ENCODE measurements at places on chromosomes 7 and 10.

GRCh38 chr7:50865450-50865849 is 82.8 kb upstream of the GRB10 start:
- no peak for DNase-seq

- DNase-seq = no peak
Measured at GRCh38 chr10:93337309-93337721, 144.8 kb downstream of the MYOF start.

DNA sequence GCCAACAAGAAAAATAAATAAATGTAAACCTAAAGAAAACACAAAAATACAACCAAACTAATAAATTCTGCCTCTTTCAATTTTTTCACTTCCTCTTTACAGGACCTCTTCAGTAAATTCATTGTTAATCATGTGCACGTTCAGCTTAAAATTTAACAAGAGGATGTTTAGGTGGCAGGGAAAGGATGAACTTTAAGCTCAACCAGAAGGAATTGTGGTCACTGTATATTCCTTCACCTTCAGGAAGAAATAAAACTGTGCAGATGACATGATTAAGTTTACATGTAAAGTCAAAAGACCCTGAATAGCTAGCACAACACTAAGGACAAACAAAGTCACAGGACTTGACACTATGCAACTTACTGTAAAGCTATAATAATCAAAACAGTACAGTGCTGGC is 33.0 kb downstream of the KIF5B start:
- DNase-seq = no peak

- no peak for DNase-seq
Measured at GRCh38 chr10:34046506-34047034, 712.1 kb upstream of the NRP1 start.

- DNase-seq = no peak
Measured at GRCh38 chr7:522951-523314, 3.3 kb upstream of the PDGFA start.

DNA sequence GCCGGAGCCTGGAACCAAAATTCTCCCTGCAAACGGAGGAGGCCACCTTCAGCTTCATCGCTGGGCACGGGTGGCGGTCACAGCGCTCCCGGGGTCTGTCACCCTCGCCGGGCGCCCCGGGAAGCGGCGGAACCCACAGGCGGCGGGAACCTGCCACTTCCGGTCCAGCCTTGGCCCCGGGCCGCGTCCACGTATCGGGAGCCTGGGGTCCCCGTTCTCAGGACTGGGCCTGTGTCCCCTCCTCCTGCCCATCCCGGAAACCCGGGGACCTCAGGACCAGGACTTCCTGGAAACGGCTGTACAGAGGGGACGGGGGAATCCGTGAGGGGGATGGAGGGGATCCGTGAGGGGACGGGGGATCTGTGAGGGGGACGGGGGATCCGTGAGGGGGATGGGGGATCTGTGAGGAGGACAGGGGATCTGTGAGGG is 25.4 kb downstream of the PDGFA start:
- DNase-seq = no peak

DNA sequence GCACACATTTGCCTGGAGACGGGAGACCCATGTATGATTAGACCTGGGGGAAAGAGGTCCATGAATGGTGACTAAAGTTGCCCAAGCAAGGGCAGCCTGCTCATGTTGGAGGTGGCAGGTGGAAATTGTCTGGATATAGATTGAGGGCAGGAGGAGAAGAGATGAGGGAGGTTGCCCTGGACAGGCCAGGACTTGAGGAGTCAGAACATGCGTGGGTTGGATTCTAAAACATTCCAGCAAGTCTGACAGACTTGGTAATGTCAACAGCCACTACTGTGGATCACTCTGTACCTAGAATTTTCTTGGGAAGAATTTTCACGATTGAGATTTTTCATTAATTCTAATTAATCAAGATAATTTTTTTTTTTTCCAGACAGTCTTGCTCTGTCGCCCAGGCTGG is 19.1 kb upstream of the SVOPL start:
- no peak for DNase-seq

- no peak for DNase-seq
Measured at GRCh38 chr10:49746626-49747302, 15.4 kb downstream of the OGDHL start.

GRCh38 chr10:30422151-30422695 is 11.8 kb upstream of the MAP3K8 start:
- DNase-seq = no peak

- peak; percentile 14 for DNase-seq
Measured at GRCh38 chr7:148987751-148988512, 40.4 kb downstream of the PDIA4 start.

- DNase-seq = no peak
Measured at GRCh38 chr7:78020874-78021249, 222.3 kb downstream of the PHTF2 start.

DNA sequence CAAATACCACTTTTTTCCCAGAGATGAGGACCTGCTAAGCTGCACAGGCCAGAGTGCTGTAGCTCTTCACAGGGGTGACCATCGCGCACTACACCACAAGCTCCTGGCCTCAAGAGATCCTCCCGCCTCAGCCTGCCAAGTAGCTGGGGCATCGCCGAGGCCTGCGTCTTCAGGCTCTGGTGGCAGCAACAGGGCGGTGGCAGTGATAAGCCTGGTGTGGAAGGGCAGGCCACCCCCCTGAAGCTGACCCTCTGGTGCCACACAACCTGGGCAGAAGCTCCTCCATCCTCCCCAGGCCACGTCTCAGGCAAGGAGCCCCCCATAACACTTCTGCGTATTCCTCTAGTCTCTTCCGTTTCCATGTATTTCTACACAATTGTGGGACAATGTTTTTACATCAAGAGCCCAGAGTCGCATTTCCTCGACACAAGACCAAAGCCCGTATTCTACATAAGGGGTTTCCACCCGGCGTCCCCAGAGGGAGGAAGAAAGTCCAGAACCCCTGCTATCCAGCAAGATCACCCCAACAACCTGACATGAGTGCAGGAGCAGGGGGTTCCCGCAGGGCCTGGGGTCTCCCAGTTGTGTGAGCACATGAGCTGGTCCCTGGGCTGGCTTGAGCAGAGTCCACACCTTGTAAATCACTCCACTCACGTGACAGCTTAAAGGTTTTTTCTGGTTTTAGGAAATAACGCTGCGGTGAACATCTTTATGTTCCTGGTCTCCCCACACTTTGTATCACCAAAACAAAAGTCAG is 37.6 kb upstream of the NCAPG2 start:
- DNase-seq = no peak

- no peak for DNase-seq
Measured at GRCh38 chr10:115073796-115074195, 19.4 kb upstream of the ATRNL1 start.

GRCh38 chr7:151091003-151091402 is 4.7 kb downstream of the AGAP3 start:
- no peak for DNase-seq

- DNase-seq = peak; percentile 86
Measured at GRCh38 chr7:71733107-71733870, 601.3 kb downstream of the GALNT17 start.

DNA sequence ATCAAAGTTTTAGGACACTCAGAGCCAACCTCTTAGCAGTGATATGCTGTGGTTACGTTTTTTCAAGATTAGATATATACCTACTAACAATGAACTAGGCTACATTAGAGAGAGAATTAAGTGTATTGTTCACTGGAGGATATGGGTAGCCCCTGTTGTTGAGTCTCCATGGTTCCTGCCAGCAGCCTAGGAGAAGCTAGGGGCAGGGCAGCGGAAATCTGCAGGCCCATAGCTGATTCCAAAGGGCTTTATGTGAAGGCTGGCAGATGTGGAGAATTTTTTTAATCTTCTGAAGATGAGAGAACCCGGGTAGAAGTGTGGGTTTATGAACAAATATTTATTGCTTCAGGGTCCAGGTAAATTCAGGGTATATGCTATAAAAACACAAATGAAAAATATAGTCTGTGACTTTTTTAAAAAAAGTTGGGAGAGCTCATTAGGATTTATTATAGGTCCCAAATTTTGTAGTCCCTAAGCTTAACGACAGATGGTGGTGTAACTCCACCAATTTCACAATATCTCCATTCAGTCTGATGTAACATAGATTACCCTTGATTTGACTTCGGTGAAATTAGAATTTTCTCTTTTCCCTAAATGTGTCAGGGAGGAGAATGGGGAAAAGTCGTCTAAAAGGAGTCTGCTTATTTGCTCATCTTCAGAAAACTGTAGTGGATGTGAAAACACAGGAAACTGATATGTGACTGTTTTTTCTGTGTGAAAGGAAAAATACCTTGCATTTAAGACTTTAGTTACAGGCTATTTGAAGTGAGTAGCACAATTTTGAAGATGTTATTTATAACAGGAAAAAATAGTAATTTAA is 163.0 kb upstream of the PPP1R3A start:
- DNase-seq = no peak

DNA sequence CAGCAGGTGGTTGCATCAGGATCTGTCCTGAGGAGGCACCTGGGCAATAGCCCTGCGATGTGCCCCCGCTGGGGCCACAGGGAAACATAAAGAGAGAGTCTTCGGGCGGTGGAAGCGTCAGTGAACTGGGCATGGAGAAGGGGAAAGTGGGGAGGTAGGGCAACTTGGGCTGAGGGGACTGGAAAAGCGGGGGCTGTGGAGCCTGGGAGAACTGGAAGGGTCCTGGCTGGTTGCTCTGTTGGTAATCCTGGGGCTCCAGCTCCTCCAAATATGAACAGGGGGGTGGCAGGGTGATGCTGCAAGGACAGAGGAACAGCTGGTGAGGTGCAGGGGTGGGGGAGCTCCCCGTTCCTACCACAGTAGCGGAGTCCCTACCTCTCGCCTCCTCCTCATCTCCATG is 5.2 kb downstream of the NOBOX start:
- DNase-seq = no peak

- DNase-seq = no peak
Measured at GRCh38 chr7:95820778-95821177, 48.4 kb downstream of the DYNC1I1 start.

GRCh38 chr7:1314908-1315450 is 82.3 kb downstream of the UNCX start:
- no peak for DNase-seq

- no peak for DNase-seq
Measured at GRCh38 chr7:112887976-112888375, 97.8 kb upstream of the TMEM168 start.

GRCh38 chr10:110528224-110528996 is 30.7 kb downstream of the DUSP5 start:
- no peak for DNase-seq

DNA sequence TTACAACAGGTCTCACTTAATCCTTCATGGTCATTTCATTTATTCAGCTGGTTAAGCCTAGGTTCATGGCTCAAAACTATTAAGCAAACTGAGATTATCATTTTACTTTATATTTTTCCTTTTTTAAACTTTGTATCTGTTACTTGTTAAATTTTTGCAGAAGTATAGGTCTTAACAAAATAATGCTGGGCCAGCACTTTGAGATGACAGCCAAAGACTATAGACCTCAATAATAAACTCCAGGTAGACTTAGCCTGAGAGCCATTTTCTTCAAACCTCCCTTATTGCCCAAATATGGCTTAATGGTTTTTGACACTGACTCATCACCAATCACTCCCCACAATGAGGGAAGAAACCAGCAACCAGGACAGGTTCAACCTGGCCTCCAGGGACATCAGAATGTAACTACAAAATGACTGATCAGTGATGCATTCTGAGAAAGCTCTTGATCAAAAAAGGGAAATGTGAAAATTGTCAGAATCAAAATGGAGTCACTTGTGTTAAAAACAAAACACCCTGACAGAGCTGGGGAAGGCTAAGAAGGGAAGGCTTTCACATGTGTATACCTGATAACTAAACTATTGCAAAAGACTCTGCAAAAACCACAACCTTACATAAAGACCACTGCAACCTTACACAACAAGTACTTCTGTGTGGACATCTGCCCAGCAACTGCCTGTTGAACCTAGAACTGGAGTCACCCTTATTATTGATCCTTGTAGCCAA is 2.1 kb upstream of the CCDC126 start:
- no peak for DNase-seq

DNA sequence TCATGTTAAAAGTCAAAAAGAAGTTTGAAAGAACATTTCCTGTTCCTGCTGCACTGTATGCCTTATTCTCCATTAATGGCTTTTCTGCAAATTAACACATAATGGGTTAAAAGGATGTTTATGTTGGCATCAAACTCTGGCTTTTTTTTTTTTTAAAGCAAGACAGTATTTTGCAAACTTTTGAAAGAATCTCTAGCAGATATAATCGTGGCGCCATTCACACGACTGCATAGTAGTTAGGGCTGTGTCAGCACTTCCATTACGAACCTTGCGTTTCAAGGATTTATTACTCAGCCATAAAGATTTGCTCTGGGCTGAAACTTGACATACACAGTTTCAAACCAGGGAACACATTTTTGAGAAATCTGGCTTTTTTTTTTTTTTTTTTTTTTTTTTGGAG is 207.8 kb downstream of the DYNC1I1 start:
- no peak for DNase-seq

GRCh38 chr7:75688200-75689136 is 50.3 kb downstream of the HIP1 start:
- DNase-seq = peak; percentile 6

DNA sequence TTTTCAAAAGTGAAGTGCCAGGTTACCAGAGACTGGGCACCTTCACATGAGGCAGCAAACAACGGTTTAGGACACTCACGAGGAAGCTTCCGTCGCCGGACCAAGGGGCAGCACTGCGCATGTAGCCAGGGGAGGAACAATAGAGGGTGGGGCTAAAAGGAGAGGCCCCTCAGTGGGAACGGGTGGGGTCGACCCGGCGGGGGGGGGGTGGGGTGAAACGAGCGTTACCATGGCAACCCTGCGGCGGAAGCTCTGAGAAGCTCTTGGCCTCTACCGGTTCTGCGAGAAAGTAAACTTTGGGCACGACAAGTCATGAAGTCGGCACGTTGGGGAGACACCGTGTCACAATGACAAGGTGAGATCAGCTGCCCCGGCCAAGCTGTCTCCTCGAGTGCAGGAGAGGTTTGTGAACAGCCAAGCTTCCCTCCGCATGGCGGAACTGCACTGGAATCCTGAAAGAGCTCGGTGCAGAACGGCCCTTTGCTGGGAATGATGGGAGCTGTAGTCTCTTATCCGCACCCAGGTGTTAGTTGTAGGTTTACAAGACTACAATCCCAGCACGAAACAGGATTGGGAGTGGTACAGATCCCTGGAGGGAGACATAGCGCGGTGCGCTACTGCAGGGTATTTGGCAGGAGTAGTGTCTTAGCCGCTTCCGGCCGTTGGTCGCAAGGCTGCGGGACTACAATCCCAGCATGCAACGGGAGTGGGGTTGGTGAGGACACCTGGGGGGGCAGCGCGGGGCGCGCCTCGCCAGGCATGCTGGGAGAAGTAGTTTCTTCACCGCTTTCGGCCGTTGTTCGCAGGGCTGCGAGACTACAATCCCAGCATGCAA is 72.8 kb upstream of the ZNF722 start:
- DNase-seq = peak; percentile 97
